ENCODE measurements at places on chromosomes 11 and 22. TPM values are rescaled to one million over a fixed set of nuclear protein-coding genes. Genes with fewer than 3 reads are reported as not detected.

DNA sequence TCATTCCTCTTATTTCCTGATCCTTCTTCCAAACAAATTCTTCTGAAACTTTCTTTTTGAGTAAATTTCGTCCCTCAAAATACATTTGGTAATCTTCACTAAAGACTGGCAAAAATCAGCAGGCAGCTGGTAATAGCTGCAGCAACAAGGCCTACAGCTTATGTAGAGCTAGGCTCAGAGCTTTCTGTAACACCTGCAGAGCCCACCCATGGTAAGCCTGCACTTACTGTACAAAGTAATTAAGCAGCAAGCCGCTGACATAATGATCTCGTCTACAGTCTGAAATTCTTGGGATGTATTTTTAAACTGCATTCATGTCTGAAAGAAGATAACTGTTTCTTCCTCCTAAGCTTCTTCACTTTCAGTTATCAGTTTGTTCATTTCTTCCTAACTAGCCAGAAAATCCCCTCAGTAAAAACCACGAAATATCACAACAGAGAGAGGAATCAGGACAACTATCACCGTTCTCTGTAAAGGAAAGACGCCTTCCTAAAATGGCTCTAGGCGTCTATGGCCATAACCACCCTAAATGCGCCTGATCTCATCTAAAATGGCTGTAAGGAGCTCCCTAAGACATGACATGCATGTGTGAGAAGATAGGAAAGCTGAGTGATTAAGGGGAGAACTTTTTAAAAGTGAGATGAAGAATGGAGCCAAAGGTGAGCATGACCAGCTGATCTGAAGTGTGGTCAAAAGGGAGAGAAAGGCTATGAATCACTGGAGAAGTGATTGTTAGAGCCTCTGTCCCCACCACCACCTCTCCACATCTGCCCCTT is 56.2 kb downstream of the DENND5A start:
- no peak for DNase-seq

- no peak for DNase-seq
These were observed 165.0 kb downstream of the RCN1 start for GRCh38 chr11:32255841-32256240.

- peak; percentile 85 for DNase-seq
These were observed 2.7 kb upstream of the NEAT1 start for GRCh38 chr11:65419772-65420481.

DNA sequence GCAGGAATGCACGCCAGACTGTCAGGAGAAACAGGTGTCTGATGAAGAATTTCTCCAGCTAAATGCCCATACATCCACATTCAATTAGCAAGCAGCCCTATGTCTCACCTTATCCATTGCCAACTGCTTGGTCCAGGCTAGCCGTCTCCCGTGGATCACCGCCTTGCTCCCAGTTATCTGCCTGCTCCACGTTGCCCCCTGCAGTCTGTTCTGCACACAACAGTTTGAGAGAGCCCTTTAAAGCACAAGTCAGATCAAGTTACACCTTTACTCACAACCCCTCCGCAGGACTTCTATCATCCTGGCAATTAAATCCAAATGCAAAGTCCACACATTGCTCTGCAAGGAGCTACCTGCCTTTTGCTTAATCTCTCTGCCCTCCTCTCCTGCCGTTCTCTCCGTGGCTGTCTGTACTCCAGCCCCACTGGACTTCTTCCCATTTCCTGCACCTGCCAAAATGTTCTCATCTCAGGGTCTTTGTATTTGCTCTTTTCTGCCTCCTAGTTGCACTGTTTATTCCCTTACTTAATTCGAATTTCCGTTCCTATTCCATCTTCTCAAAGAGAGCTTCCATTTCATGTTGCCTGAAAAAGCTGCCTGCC is 185.3 kb upstream of the LARGE1 start:
- no peak for DNase-seq

GRCh38 chr11:125941619-125942611 is 3.9 kb upstream of the VSIG10L2 start:
- DNase-seq, result peak; percentile 67

DNA sequence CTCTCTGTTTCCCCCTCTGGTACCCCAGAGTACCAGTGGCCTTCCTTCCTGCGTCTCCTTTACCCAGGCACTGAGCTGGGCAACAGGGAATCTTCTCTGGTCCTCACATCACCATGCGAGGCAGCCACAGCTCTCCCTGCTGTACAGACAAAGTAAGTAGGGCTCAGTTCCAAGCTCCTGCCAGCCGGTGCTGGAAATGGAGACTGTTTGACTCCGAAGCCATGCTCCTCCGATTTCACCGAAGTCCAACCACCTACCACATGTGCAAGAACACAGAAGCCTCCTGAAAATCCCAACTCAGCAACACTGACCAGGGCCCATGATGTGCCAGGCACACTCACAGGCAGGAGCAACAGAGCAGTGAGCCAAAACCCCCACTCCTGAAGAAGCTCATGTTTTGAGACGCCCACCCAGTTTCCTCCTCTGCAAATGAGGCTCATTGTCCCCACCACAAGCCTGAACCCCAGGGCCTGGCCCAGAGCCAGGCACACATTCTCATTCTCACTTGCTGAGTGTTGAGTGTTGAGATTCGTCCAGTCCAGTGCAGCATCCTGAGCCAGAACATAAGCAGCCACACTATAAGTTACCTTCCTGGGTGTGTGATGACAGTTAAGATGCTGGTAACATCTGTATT is 156.0 kb downstream of the MPPED1 start:
- DNase-seq, result no peak

- DNase-seq, result no peak
These were observed 2.1 kb downstream of the TOLLIP start for GRCh38 chr11:1307163-1307870.

- DNase-seq, result no peak
These were observed 124.5 kb downstream of the ARHGAP8 start for GRCh38 chr22:44876921-44877320.

DNA sequence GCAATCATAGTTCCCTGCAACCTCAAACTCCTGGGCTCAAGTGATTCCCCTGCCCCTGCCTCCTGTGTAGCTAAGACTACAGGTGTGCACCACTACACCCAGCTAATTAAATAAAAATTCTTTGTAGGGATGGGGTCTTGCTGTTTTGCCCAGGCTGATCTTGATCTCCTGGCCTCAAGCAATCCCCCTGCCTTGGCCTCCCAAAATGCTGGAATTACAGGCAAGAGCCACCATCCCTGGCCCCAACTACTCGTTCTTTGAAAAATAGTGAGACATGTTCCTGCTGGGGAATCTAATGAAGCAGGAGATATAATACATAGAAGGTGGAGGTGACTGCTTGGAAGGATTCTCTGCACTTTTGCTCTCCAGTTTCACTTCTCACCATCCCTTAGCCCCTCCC is 40.1 kb upstream of the RFPL3 start:
- no peak for DNase-seq

DNA sequence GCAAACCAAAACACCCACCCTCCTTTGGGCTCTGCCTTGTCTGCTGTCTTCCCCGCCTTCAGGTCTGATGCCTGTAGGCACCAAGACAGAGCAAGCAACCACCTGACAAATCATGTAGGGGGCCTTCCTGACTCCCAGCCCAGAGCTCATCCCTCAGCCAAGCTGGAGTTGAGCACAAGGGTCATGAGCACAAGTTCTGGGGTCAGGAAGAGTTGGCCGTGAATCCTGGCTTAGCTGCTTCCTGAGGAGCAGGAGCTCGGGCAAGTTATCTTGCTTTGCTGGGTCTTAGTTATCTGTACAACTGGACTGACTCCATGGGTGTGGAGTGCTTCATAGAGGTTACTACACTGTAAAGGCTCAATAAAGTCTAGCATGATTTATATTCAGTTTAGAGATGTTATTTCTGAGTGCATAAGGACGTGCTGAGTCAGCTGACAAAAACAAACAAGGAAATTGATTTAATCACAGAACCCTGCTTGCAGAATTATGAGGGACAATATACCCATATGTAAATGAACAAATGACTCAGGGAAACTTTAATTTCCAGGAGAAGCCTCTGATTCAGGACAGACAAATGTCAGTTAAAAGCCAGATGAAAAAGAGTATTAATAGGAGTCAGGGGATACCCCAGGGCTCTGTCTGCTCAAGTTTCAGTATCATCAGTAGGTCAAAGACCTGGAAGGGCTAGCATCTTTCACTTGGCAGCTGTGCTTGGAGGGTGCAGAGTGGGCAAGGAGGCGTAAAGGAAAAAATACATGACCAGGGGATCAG is 15.0 kb upstream of the APOA1 start:
- peak; percentile 24 for DNase-seq

DNA sequence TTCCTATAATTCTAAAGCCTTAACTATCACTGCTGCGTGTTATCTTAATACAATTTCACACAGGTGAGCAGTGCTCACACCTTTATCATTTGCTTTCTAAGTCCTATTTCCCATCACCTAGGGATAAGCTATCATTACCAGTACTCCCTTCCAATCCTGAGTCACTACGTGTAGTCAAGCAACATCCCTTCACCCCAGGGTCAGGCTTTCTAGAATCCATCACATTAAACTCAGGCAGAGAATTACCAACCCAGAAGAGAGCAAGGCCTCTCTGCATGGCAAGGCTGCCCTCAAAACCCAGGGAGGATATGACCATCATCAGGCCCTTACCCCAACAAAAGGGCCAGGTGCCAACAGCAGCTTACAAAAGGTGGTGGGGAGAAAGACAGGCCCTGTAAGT is 9.8 kb downstream of the PACSIN2 start:
- DNase-seq, result no peak

DNA sequence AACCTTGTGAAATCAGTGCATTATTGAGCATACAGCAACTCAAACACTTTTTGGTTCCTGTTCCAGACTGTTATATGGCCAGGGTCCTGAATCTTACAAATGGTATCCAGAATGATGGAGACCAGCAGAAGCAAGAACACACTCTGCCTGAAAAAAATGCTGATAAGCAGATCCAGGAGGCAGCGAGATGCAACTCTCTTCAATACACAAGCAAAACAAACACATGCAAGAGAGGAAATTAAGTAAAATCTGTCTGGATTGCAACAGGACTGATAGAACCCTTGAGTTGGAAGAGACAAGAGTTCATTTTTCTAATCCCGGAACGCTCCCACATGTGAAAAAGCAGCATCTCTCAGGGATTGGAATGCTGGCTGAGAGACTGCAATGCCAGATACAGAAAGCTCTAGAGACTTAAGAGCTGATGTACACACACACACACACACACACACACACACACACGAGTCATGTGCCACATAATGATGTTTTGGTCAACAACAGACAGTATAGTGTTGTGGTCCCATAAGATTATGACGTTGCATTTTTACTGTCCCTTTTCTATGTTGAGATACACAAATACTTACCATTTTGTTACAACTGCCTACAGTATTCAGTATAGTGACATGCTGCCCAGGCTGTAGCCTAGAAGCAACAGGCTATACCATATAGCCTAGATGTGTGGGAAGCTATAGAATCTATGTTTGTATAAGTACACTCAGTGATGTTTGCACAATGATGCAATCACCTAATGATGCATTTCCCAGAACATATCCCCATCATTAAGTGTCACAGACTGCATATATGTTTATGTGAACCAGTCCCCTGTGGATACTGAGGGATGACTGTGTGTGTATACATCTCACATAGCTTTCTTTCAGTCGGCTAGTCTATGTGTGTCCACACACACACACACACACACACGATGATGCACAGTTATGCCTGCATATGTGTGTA is 406.6 kb downstream of the LARGE1 start:
- no peak for DNase-seq

GRCh38 chr22:50081426-50082196 is 3.6 kb downstream of the MLC1 start:
- no peak for DNase-seq

- DNase-seq, result peak; percentile 78
These were observed 6.8 kb downstream of the NAA40 start for GRCh38 chr11:63945477-63946163.

GRCh38 chr11:93532281-93532789 is 10.9 kb downstream of the SMCO4 start:
- DNase-seq, result no peak

- DNase-seq, result no peak
These were observed 59.4 kb downstream of the KCNA4 start for GRCh38 chr11:29957431-29957830.

DNA sequence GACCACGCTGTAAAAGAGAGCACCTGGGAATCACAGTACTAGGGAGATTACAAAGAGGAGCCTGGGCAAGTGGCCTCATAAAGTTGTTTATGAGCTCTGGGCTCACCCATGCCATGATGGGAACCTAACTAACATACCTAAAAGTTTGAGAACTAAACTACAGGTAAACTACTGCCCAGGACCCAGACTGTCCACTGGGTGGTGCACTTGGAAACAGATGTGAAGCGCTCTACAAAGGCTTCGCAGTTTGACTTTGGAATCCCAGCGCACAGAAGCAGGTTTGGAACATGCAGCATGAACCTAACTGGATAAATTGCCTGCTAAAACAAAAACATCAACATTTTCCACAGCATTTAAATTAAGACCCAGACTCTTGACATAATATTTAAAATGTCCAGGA is 418.6 kb downstream of the FAM181B start:
- no peak for DNase-seq

DNA sequence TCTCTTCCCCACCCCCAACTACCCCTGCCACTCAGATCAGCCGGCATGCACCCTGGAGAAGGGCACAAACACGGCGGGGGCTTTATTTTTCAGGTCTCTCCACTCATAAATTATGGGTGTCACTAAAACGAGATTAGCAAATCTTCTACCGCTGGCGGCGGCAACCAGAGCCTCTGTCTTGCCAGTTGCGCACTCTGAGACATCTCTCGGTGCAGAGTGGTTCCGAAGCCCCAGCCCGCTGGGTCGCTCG is 125.3 kb upstream of the C11orf58 start:
- no peak for DNase-seq

DNA sequence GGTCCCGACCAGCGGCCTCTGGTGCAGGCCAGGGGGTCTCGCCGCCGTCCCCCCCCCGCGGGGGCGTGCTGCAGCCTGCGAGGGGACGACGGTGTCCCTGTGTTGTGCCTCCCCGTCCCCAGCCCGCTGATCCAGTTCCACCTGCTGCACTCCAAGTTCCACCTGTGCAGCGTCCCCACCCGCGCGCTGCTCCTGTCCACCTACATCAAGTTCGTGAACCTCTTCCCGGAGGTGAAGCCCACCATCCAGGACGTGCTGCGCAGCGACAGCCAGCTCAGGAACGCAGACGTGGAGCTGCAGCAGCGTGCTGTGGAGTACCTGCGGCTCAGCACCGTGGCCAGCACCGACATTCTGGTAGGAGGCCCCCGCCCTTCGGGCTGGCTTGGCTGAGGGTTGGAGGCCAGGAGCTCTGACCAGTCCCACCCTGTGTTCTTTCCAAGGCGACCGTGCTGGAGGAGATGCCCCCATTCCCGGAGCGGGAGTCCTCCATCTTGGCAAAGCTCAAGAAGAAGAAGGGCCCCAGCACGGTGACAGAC is 42.8 kb downstream of the MUC6 start:
- no peak for DNase-seq

Gene TCN1
- total RNA-seq, result 0.17 TPM

Gene P2RX6
- under 0.01 TPM for total RNA-seq

Gene LRRC75B
- 3.4 TPM for total RNA-seq

Gene TBX10
- total RNA-seq, result not detected

Gene C2CD3
- total RNA-seq, result 14.4 TPM

Gene C22orf42
- total RNA-seq, result not detected

Gene DDTL
- total RNA-seq, result 0.98 TPM

Gene SCGB1D2
- total RNA-seq, result not detected
